Cortex of kidney (tissue), 1 donor: ENCODE measurements at places on chromosomes 6 and 20.

GRCh38 chr6:21404577-21404976 lies 189.0 kb upstream of the SOX4 start:
- no peak for DNase-seq

- no peak for DNase-seq
Observed at GRCh38 chr6:100112855-100113508, 119.0 kb upstream of the MCHR2 start.

DNA sequence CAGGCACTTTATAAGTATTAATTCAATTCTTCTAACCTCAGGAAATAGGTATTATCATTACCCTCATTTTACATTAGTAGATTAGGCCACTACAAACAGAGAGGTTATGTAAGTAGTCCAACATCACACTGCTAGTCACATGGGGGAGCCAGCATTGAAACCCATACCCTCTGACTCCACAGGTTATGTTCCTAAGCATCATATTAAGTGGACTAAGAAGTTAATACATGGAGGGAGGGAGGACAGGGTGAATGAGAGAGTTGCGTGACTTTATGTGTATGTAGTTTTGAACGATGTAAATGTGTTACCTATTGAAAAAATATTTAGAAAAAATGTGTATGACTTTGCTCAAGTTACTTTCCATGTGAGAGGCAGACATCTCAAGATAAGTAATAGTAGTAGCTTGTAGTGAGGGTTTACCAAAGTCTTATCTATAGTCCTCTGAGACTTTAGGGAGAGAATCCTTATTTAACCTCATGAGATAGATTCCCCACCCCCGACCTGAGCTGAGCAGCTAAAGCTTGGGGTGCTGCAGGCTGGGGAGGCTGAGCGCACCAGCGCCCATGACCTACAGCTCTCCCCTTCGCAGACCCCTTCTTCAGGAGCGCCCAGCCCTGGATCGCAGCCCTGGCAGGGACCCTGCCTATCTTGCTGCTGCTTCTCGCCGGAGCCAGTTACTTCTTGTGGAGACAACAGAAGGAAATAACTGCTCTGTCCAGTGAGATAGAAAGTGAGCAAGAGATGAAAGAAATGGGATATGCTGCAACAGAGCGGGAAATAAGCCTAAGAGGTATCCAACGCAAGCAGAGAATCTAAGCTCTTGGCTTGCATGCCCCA lies 7.5 kb downstream of the BTN3A2 start:
- no peak for DNase-seq

DNA sequence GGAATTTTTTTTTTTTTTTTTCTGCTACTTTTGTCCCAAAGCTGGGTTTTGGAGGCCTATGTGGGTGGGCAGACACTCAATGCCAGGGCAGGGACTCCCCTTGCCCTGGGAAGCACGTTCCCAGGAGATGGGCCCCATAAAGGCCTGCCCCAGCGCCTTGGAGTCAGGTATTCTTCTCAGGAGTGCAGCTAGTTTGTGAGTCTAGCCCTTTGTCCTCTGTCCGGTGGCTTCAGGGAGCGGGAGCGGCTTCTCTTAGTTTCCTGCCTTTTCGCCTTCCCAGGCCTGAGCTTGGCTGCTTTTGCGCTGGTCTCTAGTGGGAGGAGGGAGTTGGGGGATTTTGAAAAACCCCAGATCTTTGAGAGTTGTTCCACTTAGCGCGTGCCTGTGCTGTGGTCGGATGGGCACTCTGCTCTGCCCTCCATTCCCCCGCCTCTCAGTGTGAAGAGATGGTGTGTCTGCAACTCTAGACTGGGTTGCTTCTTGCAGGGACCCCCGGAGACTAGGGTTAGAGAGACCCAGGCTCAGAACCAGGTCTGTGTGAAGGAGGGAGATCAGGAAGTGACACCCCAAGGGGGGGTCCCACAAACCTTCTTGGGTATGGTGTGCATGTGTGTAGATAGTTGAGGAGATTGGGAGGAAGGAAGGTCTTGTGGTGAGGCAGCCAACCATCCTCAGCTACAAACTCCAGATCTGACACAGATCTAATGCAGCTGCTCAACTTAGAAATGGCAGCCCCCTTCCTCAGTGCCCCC lies 1.3 kb downstream of the PLCG1 start:
- no peak for DNase-seq

- DNase-seq: no peak
Observed at GRCh38 chr6:135182071-135183001, 1.2 kb downstream of the MYB start.

DNA sequence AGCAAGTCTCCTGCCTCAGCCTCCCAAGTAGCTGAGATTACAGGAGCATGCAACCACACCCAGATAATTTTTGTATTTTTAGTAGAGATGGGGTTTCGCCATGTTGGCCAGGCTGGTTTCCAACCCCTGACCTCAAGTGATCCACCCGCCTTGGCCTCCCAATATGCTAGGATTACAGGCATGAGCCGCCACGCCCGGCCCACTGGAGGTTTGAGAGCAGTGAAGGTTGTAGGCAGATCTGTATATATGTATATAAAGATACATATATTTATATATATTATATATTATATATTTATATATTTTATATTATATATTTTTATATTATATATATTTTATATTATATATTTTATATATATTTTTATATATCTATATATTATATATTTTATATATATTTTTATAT lies 38.2 kb upstream of the TTPAL start:
- no peak for DNase-seq

GRCh38 chr6:91796603-91797002 lies 1209.7 kb upstream of the MAP3K7 start:
- DNase-seq: no peak

- no peak for DNase-seq
Observed at GRCh38 chr20:57445298-57445697, 54.1 kb downstream of the RBM38 start.

DNA sequence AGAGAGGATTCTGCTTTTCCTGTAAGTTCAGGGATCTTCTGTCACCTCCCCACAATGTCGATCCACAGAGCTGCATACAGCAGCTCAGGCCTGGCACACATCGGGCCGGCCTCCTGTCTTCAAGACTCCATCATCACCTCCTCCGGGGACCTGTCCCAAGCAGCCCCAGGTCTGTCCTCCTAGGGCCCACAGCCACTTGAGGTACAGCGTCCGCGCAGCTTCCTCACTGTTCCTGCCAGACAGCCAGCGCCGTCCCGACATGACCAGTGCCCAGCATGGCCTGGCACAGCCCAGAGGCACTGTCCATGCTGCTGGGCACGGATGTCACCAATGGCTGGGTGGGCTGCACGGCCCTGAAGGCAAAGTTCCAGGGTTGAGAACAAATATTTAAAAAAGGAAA lies 101.6 kb downstream of the DLL1 start:
- no peak for DNase-seq

DNA sequence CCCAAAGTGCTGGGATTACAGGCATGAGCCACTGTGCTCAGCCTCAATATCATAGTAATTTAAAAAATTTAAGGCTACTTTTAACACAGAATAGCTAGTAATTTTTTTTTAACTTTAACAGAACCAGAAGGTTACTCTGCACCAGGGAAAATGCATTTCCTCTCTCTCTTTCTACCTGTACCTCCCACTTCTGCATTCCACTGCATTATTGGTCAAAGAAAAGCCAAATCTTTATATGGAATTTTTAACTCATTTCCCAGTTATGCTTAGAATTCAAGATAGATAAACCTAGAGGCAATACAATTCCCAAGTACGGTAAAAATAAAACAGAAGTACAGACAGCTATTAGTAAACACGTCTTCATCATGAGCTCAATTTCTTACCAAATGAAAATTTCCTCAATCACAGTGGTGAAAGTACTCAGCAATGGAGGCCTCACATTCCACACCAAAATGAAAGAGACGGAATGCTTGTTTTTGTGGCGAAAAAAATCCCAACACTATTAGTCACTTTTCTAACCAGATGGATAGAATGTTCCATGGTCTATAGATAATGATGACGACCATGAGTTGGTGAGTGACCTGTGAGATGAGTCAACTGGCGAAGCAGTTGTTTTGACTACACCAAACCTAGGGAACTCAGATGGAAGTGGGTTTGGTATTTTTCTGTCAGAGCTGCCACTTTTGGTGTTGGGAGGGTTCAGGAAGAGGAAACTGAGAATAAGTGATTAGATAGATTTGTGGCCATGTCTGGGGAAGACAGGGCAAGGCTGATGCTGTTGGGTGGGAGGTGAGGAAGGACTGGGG lies 104.7 kb upstream of the SGK1 start:
- no peak for DNase-seq

DNA sequence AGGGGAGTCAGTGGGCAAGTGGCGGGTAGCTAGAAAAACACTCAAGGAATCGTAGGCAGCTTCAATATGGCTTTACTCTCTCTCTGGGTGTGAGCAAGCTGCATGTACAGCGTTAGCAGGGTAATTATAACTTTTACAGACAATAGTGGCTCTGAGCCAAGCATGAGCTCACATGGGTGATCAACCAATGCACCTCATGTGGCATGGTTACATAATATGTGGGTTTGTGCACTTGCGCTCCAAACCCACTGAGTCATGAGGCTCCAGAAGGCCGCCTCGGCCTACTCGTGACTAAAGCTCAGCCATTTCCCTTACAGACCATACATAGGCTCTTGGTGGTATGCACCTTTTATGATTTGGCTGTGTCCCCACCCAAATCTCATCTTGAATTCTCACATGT lies 78.4 kb upstream of the FBXL4 start:
- no peak for DNase-seq

GRCh38 chr6:117559299-117559698 lies 43.0 kb downstream of the GOPC start:
- no peak for DNase-seq

DNA sequence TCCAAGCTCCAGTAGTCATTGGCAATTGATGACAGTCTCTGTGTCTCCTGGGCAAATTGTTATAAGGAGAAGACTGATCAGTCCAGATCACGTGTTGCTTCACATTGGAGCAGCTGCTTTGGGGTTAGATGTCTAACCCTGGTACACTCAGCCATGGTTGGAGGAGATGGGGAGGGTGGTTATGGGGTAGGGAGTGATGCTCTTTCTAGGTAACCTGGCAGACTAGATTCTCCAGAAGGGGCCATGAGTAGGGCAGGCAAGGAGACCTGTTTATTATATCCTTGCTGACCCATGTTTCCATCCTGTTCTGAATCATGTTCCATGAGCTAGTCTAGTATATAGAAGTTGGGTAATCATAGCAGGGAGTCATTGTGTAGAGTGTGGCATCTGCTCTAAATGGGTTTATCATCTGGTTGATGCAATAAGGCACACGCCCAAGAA lies 50.8 kb upstream of the BACH2 start:
- no peak for DNase-seq

DNA sequence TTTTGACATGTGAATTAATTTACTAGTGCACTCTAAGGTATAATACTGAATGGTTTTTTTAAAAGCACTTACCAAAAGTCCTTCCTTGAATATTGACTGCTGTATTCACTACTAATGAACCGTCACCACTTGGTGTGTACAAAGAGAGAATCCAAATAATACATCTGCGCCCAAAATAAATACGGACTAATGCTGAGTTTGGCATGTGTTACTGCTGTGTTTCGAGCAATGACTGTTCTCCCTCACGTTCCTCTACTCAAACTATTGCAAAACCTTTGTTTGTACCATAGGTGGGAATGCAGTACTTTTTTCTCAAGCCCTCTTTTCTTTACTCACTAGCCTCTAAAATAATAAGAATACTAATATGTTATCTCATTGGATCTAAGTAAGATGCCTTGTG lies 305.5 kb downstream of the QKI start:
- no peak for DNase-seq

DNA sequence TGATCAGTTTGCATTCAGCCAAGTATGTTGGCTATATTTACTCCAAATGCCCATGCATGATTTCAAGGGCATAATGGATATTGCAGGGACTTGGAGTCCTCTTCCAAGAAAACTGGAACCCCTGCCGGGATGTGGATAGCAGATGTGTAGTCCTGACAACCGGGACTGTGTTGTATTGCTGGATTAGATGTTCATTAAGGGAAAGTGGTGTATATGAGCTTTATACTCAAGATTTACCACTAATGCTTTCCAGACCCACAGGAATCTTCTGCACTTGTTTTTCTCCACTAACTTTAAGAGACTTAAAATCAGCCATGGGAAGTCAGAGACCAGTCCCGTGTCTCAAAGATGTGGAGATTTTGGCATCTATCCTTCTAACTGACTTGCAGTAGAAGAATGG lies 770.9 kb downstream of the HDGFL1 start:
- no peak for DNase-seq

DNA sequence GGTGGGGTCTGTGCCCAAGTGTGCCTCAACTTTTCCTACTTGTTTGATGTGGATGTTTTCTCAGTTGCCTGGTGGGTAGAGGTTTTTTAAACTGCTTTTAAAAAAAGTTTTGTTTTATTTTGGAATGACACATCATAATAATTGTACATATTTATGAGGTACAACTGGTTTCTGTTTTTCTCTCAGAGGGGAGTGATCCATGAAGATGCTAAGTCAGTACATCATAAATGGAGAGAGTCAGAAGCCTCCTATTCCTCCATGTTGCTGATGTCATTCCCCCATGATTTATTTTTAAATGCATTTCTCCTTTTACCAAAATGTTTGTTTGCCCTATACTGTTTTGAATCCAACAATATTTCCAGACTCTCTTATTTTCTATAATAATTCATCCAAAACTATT lies 77.3 kb upstream of the CLVS2 start:
- no peak for DNase-seq
